ENCODE measurements at places on chromosomes 16 and 17.

GRCh38 chr17:40515491-40516041 is 14.1 kb upstream of the TNS4 start:
- DNase-seq, result no peak

DNA sequence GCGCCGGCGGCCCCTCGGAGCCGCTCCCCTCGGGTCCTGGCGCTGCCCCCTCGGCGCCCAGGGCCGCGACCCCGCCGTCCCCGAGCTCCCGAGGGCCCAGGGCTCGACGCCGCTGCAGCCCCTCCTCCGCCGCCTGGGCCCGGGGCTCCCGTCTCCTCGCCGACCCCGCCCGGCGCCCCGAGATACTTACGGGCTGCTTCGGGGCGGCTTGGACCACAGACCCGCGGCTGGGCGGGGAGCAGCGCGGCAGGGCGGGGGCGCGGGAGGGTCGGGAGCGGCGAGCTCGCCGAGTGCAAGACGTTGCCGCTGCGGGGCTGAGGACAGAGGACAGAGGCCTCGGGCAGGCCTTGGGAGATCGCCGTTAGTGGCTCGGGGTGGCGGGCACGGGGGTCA is 290 bp downstream of the TOB1 start:
- no peak for DNase-seq

GRCh38 chr17:18327093-18327492 is 12.0 kb downstream of the SMCR8 start:
- no peak for DNase-seq

DNA sequence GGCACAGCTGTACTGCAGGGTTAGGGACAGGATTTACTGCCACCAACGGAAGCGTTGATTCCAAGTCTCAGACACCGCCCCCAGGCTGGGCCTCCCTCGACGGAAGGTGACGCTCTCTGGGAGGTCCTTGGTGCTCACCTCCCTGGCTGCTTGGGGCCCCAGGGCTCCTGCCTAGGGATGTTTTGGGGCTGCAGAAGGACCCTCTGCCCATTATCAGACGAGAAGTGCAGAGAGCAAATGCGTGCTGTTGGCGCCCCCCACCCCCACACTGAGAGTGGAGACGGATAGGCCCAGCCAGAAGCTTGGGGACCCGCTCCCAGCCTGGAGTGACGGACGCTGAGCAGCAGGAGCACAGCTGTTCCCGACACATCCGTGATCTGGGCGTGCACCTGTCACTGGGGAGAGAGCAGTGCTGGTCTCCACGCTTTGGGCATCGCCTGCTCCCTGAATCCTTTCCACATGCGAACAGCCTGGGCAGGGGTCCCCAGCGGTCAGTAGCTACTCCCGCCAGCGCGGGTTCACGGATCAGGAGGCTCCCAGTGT is 5.1 kb upstream of the SOX8 start:
- DNase-seq, result no peak

GRCh38 chr16:4176906-4177417 is 60.7 kb upstream of the ADCY9 start:
- peak; percentile 54 for DNase-seq

DNA sequence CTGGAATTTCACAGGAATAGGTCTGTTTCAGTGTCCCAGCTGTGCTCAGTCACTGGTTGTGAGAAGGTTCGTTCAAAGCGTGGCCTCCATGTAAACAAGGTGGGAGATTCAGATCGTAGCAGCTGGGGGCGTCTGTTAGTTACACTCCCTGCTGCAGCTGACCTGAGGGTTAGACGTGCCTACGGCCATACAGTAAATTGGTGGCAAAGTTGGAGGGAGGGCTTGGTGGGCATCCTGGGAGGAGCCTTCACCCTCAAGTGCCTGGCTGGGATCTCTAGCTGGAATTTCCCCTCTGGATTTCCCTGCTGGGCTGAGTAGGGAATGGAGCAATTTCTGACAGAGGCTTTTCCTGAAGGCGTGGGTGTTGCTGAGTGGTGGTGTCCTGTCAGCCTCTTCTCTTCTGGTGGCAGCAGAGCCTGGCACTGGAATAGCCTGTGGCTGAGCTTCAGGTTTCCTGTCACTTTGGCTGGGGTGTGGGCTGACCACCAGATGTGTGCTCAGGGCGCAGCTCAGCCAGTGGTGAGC is 6.4 kb downstream of the FCSK start:
- peak; percentile 54 for DNase-seq

DNA sequence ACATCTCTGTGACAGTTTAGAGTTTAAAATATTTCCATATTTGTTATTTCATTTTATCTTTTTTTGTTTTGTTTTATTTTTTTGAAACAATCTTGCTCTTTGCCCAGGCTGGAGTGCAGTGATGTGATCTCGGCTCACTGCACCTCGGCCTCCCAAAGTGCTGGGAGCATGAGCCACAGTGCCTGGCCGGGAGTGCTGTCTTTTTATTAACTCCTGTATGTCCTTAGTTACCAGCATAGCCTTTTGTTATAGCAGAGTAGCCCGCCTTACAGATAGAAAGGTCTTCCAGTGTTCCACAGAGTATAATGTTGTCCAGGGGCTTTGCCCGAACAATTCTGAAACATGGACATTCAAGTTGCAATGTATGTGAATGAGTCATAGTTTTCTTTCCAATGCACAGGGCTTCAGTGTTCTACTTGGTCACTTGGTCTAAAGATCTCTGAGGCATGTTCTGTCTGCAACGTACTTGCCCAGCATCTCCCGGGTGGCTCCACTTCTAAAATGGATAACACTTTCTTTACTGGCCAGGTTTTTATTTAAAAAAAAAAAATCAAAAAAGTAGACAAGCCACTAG is 125.6 kb downstream of the KCNJ18 start:
- peak; percentile 4 for DNase-seq

DNA sequence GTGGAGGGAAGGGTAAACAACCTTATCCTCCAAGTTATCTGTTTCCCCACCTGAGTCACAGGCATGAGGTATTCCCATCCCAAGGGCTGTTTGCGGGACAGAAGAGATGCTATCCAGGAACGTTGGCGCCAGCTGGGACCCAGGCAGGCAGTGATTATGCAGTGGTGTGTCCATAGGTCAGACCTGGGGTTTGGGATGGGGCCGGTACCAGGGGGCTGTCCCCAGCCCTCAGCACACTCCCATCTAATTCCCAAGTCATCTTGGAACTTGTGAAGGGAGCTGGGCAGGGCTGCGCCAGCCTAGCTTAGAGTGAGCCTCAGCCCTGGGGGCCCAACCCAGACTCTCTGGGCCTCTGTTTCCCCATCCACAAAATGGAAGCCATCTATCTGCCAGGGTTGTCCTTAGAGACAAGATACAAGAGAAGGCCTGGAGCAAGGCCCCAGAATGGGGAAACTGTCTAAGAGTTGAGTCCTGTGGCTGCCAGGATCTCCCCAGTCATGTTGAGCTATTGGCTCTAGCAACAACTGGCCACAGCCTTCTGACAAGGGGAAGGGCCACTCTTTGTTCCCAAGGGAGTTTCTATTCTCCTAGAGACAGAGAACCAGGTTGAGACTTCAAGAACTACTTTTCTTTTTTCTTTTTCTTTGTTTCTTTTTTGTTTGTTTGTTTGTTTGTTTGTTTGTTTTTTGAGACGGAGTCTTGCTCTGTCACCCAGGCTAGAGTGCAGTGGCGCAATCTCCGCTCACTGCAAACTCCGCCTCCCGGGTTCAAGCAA is 9.8 kb upstream of the JUP start:
- no peak for DNase-seq

- DNase-seq, result no peak
These were observed 35.1 kb upstream of the CHMP6 start for GRCh38 chr17:80956321-80957190.

DNA sequence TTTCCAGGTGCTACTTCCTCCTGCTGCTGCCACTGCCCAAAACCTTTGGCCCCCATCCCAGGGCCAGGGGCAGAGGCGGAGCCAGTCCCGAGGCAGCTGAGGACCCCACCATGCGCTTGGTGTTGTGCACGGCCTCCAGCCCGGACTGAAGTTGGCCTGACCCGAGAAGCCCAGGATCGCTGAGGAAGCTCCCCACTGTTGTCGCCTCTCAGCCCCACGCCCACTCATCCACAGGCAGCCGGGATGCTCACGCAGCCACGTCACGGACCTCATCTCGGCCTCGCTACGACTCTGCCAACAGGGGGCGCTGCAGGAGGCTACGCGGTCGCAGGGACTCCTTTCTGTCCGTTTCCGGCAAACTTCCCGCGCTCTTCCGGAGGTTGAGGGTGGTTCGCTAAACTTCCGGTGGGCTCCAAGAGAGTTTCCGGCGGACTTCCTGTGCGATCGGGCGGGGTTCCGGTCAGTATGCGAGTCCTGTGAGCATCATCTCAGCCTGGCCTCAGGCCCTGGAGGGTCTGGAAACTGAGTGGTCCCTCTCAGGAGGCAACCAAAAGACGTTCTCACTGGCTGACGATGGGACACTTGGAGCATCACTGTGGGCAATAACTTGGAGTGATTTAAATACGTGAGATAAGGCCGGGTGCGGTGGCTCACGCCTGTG is 12.4 kb downstream of the ZG16B start:
- DNase-seq, result peak; percentile 32

DNA sequence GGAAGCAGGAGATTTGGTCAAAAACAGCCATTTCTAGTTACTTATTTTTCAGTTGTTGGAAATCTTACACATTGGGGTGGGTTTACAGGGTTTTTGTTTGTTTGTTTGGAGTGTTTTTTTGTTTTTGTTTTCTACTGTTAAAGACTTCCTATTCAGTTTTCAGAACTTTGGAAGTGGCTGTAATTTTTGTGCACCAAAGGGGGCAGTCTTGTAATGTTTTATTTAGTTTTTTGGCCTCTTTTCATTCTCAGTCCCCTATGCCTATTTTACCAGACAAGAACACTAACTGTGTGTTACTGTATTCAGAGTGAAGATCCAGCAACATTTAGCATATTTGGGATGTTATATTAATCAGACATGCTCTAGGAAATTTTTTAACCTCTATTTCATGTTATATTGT is 20.6 kb downstream of the TPPP3 start:
- no peak for DNase-seq

- peak; percentile 58 for DNase-seq
These were observed 12.9 kb downstream of the TRPV2 start for GRCh38 chr17:16428098-16428882.

Data from kidney tubule cell (primary cell).